Stimulated activated CD4-positive, alpha-beta T cell treated with anti-CD3 and anti-CD28 coated beads, Interleukin-1b, Interleukin-23, amount 100 ng/mL, for 1 hour (primary cell): ENCODE measurements at places on chromosomes 7 and 10.

DNA sequence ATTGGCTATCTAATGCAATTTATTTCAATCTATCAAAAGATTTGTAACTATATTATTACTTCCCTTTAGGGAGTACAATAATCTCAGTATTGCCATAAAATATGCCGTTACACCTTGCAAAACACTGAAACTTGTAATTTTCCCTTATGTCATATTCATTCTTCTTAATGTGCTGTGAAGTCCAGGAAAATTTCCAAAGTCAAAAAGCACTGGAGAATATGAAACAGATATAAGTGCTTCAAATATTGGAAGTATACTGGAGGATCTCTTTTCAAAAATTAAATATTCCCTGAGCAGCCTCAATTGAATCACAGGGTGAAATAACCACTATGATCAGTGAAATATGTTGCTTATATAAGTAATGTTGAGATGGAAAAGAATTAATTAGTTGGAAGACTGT lies 356.0 kb downstream of the PPP1R3A start:
- no peak for DNase-seq

GRCh38 chr10:114885443-114885842 lies 52.6 kb upstream of the TRUB1 start:
- no peak for DNase-seq

- no peak for DNase-seq
Measured at GRCh38 chr7:157877298-157878090, 540.7 kb downstream of the DNAJB6 start.

DNA sequence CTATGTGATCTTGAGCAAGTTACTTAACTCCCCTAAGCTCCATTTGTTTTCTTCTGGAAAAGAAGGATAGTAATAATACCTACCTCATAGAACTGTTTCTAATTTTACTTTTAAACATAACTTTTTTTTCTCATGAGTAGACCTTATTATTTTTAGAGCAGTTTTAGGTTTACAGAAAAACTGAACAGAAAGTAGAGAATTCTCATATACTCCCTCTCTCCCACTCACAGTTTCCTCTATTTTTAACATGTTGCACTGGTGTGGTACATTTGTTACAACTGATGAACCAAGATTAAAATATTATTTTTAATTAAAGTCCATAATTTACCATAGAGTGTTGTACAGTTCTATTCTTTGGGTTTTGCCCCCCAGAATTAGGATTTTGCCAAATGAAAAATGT lies 221.3 kb upstream of the CSTF2T start:
- no peak for DNase-seq

DNA sequence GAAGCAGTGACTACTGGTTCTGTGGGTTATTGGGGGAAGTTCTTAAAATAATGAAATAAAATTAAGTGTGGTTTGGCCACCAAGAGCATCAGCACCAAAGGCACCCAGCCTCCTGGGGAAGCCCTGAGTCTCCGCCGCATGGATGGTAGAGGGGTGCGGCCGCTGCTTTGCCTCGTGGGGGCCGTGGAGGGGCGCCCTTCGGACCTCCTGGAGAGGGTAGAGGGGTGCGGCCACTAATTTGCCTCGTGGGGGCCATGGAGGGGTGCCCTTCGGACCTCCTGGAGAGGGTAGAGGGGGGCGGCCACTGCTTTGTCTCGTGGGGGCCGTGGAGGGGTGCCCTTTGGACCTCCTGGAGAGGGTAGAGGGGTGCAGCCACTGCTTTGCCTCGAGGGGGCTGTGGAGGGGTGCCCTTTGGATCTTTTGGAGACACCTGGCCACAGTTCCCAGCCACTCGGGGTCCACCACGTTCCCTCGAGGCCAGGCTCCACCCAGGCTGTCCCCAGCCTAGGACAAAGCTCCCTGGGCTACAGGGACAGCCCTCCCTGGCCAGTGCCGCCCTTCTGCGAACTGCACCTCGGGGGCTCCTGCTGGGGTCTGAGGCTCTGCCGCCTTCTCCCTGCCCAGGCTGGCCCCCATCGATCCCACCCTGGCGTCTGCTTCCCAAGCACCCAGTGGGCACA lies 535.1 kb downstream of the PTPRN2 start:
- DNase-seq: no peak

GRCh38 chr7:116024826-116025809 lies 5.4 kb downstream of the TFEC start:
- no peak for DNase-seq

DNA sequence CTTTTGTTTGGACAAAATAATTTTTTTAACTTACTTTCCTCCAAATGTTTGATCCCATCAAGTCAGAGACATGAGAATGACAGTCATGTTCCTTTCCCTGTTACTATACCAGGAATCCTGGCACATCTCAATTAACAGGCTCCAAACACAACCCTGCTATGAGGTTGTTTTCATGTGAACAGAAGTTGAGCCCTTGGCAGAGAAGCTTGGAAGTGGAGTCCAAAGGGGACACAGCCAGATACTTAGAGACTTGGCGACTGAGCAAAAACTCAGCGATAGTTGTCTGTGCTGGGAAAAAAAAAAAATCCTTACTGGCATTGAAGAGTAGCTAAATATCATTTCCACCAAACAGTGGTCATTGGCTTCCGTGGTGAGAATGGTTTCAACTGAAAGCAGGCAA lies 12.8 kb downstream of the TUBAL3 start:
- no peak for DNase-seq

DNA sequence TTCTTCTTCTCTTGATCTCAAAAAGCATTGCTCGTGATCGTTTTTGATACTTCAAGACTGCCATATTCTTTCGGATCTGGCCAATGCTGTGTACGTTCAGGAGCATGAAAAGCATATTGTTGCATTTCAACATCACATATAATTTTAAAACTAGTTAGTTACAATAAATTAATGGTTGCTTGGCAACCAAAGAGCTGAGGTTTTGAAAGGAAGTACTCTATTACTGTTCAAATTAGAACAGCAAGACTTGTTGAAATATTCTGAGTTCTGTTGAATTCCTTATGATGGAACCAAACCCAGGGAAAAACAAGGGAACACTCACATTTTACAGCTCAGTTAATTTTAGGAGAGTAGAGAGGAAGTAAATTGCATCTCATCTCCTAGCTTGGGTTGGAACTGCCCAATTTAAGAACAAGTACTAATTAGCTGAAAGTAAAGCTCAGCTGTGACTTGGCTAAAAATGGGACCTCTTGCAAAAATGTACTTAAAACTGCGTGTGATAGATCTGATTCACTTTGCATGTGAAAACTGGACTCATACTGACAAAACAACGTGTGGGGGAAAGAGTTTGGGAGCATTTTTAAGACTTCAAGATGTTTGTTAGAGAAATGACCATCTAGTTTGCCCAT lies 21.2 kb downstream of the OR9A2 start:
- no peak for DNase-seq

DNA sequence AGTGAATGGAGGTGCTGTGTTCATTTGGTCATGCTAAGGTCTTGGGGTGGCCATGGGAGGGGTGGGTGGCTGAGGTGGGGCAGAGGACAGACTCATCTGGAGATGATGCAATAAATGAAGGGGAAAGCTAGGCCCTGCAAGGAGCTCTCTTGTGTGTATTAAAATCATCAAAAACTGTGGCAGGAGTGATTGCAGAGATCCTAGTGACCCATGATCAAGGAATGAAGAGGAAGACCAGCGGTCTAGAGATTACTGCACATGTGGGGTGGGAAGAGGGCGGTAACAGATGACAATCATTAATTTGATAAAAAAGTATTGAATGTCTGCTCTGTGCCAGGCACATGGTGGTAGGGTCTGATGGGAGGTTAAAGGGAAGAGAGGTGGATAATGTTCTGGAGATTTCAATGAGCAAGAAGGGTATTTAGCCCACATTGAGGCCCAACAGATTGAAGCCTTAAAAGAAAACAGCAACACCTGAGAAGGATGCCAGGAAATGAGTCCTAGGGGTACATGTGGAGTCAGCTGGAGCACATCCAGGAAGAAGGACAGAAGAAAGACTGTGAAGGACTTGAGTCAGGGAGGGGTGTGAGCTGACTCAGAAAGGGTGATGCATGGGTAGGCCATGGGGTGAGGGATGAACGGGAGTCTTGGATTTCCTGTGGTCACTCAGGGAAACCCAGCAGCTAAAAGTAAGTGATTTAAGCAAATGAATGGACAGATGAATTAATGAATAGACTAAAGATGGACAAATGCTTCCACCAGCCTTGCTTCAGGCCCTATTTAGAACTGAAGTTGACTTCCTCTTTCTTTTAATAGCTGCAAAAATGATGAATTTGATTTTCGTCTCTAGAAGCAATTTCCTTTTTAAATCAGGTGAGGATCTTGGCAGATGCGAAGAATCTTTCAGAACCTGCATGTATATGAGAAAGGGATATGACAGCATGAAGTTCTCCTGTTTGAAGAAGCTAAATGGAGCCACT lies 83.1 kb upstream of the IGFBP3 start:
- DNase-seq: no peak

GRCh38 chr10:91925022-91925320 lies 1.4 kb downstream of the BTAF1 start:
- DNase-seq: no peak

DNA sequence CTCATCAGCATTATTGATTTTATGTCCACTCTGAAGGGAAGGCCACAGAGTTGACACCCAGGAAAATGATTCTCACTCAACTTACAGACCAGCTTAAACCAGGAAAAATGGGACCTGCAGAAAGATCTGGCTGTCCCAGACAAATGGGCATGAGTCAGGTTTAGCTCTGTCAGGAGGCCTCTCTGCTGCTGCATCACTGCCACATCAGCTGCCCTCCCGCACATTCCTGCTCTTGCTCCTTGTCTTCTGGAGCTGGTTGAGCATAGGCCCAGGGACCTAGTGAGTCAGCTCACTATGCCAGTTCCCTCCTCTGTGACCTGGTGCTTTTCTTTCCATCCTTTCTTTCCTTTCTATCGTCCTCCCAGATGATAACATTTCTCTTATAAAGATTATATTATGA lies 18.8 kb upstream of the SMNDC1 start:
- no peak for DNase-seq

DNA sequence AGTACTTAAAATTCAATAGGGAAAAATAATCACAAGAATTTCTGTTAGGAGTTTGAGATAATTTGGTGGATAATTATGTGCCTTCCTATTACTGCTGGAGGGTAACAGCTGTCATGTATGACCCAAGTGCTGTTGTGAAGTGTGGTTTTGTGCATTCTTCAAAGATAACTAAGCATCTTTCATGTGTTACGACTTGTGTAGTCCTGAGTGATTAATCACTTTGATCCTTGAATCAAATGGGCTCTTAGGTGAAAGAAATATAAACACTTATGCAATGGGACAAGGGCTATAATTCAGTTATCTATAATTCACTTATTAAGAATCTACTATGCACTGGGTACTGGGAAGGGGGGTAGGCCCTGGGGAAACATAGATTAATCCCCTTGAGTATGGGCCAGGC lies 89.0 kb downstream of the CH25H start:
- DNase-seq: no peak

DNA sequence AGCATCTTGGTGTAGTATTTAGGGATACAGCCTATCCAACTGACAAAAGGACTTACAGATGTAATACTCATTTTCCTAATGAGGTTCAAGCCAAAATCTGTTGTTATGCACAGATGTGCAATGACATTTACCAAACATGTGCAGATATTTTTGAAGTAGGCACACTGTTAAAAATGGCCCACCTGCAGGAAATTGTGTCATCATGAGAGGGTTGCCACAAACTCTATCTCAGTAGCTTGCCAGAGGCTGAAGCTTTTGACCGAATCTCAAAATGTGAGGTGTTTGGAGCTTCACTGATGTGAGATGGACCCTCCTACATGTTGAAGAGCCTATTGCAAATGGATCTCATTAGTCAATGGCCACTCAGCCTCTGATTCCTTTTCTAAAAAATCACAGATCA lies 89.7 kb upstream of the CSTF2T start:
- DNase-seq: no peak

GRCh38 chr10:27383595-27384542 lies 120.2 kb upstream of the RAB18 start:
- no peak for DNase-seq

DNA sequence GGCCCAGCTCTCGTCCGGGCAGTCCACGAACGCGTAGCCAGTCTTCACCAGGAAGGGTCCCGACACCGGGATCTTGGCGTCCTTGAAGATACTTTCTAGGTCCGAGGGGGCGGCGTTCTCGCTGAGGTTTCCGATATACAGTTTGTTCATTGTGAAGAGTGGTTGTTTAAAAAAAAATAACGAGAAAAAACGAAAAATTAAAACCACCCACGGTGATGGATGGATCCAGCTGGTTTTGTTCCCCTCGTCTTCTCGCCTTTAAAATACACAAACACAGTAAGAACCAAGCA lies 385 bp downstream of the IGF2BP3 start:
- no peak for DNase-seq

GRCh38 chr7:16803881-16804673 lies 722 bp downstream of the AGR2 start:
- no peak for DNase-seq

- DNase-seq: no peak
Measured at GRCh38 chr10:97065128-97065527, 120.6 kb downstream of the SLIT1 start.

GRCh38 chr10:86287110-86287793 lies 79.3 kb downstream of the GRID1 start:
- no peak for DNase-seq

- no peak for DNase-seq
Measured at GRCh38 chr10:2993636-2994035, 73.7 kb upstream of the PFKP start.

GRCh38 chr7:143362131-143363015 lies at the start of gene FAM131B:
Gene FAM131B (minus strand): TSS chr7:143362713. CDS start chr7:143362603, 110 bp downstream.
- no peak for DNase-seq
